ENCODE measurements at places on chromosomes 11 and 22.

DNA sequence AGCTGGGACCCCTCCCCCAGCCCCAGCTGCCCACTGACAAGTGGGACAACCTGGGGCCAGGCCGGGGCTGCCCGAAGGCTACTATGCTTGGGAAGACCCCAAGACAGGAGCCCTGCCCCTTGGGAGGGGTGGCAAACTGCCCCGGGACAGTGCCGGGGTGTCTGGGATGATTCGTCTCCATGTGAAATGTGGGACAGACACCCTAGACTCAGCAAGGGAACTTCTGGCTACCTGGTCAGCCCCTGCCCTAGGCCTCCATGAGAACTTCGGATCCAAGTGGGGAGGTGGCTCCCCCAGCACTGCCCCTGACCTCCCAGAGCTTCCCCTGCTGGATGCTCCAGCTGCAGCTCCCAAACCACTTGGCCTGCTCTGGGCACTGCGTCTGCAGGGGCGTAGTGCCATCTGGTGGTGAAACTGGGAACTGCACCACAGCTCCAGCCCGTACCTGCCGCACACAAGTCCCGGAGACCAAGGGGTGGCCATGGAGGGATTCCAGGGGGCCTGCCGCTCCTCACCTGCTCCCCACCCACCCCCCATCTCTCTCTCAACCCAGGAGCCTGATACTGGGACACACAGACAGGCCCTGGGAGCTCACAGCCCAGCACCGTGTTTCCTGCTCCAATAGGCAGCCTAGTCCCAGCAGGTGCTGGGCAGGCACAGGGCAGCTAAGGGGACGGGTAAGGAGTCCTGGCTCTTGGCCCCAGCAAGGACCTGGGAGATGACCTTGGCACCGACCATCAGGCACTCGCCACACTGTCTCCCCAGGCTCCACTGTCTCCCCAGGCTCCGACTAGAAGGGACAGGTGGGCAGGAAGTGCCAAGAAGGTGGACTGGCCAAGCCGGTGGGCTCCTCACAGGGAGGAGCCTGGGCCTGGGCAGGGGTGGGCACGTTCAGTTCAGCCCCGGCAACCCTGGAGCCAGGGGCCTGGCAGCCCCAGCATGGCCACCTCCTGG lies 194.1 kb downstream of the IGLL1 start:
- DNase-seq = peak; percentile 94

DNA sequence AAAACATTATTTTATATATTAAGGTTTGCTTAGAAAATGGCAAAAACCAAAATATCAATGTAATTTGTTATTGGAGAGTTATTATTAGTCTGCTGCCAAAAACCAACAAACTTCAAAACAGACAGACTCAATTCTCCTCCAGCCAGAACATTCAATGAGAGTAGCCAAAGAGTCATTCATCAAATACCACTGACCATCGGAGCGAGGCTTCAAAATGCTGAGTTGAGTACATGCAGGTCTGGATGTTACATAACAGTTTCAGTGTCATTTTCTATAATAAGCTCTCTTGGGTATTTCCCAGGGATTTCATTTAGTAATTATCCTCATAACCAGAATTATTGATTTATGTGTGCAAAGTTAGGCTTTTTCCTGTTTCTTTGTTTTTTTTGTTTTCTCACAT lies 42.6 kb downstream of the CHST1 start:
- no peak for DNase-seq

DNA sequence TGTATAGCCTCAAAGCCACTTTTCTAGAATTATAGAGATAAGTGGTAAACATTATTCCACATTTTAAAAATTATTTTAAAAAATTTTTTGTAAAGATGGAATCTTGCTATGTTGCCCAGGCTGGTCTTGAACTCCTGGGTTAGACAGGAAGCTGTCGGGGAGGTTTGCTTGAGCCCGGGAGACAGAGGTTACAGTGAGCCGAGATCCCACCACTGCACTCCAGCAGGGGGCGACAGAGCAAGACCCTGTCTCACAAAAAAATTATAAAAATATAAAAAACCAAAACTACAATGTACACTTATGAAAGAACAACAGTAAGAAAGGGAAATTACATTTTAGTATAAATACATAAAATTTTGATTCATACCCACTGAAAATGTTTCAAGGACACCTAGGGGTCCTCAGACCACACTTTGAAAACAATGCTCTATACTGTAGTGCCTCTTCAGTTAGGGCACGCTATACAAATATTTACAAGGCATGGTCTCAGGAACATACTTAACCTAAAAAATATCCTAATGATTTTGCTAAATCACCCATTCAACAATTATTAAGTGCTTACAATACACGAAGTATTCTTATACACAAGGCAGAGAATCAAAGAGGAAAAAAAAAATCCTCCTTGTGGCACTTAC lies 111.2 kb downstream of the MRTFA start:
- peak; percentile 51 for DNase-seq

DNA sequence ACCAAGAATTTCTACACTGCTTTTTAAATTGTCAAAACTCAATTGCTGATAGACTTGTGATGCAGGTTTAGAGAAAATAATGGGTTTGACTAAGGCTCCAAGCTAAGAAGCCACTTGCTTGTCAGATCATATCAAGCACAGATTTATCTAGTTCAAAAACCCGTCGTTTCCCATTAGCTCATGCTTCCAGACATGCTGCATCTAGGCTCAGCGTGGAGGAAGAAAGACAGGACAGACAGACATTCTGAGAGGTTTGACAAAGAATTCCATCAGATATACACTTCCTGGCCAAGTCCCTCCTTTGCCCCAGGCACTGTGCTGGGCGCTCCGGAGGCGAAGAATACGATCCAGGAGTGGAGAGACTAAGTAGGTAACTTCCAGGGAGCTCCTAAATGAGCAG lies 76.8 kb downstream of the KCNC1 start:
- no peak for DNase-seq
